Right cardiac atrium (tissue), 5 donors: ENCODE measurements at places on chromosomes 11 and 22. TPM values are rescaled to one million over a fixed set of nuclear protein-coding genes. Genes with fewer than 3 reads are reported as not detected.

Gene MMP12
- not detected for polyA plus RNA-seq

Gene OR4X1
- polyA plus RNA-seq, result not detected

Gene AMPD3
- 3.5 TPM for polyA plus RNA-seq

Gene LBHD1
- 7.3 TPM for polyA plus RNA-seq

Gene KRTAP5-8
- polyA plus RNA-seq, result not detected

Gene RAG1
- 0.72 TPM for polyA plus RNA-seq

Gene HOATZ
- not detected for polyA plus RNA-seq

Gene MPPED2
- 1.7 TPM for polyA plus RNA-seq

Gene CFAP300
- polyA plus RNA-seq, result 1.1 TPM

Gene RAB1B
- 170 TPM for polyA plus RNA-seq

Gene SLN
- polyA plus RNA-seq, result 2,787 TPM

Gene KCNJ1
- polyA plus RNA-seq, result 0.09 TPM

Gene KRTAP5-10
- not detected for polyA plus RNA-seq

Gene OSBPL5
- polyA plus RNA-seq, result 10.3 TPM

Gene SCGB1D4
- not detected for polyA plus RNA-seq

Gene GDPD4
- polyA plus RNA-seq, result 0.52 TPM

Gene MS4A6A
- 16.5 TPM for polyA plus RNA-seq

Gene LARGE1
- polyA plus RNA-seq, result 23.8 TPM

Gene MCHR1
- polyA plus RNA-seq, result 2.0 TPM

Gene MIAT
- 0.45 TPM for polyA plus RNA-seq

Gene TRIM6
- 1.1 TPM for polyA plus RNA-seq

Gene LDHAL6A
- 0.16 TPM for polyA plus RNA-seq

Gene SPDYC
- not detected for polyA plus RNA-seq

Gene EFCAB6
- polyA plus RNA-seq, result 0.70 TPM

Gene NFAM1
- polyA plus RNA-seq, result 1.0 TPM

Gene OTOG
- polyA plus RNA-seq, result not detected

Gene TIMP3
- 412 TPM for polyA plus RNA-seq

Gene FOLH1
- polyA plus RNA-seq, result 0.68 TPM

Gene KRTAP5-11
- not detected for polyA plus RNA-seq

Gene TMEM121B
- polyA plus RNA-seq, result 0.68 TPM

Gene KDM4D
- 0.79 TPM for polyA plus RNA-seq

Gene CSNK2A3
- 0.43 TPM for polyA plus RNA-seq

Gene OR6A2
- polyA plus RNA-seq, result not detected

Gene KRTAP5-2
- polyA plus RNA-seq, result not detected
